ENCODE measurements at places on chromosomes 11 and 22. TPM values are rescaled to one million over a fixed set of nuclear protein-coding genes. Genes with fewer than 3 reads are reported as not detected.
A peak's percentile ranks its signal among the peaks of the same experiment; 100 is the strongest.

- no peak for DNase-seq
Measured at GRCh38 chr11:38582756-38583155, 1984.7 kb upstream of the RAG2 start.

DNA sequence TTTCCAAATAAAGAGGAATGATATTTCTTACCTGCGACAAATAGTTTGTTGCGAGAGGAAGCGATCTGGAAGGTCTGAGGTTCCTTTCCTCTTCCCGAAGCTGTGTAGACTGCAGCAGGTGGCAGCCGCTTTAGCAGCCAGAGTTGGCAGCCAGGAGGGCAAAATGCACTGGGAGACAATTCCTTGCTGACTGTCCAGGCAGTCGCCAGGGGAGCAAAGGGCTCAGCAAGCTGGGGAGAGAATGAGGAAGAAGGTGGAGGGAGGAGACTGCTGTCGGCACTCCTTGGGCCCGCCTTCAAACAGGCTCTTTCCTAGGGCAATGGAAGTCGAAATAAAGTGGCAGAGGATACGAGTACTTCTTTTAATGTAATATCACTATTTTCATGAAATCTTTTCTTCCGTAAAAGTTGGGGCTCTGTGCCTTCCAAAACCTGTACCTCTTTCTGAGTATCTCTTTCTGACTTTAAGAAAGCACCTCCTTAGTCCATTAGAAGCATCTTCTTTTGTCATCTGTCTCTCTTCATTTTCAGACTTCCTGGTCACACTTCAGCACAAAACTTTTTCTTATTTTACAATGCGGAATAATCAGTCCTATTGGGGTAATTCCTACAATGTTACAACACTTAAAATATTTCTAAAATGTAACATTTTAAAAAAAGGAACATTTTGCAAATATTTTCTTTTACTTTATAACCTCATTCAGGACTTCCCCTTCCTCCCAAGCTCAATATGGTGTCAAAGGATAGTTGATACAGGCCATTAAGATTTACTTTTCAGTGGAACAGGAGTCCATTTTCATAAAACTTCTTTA is at the start of gene IL18:
IL18 (minus strand) TSS at position 220 of the 811 bp plus-strand sequence. CDS start 9,041 bp downstream, outside the sequence.
- peak; percentile 68 for DNase-seq

The TMEM191B gene
- total RNA-seq = not detected

The NCF4 gene
- 14.7 TPM for total RNA-seq

DNA sequence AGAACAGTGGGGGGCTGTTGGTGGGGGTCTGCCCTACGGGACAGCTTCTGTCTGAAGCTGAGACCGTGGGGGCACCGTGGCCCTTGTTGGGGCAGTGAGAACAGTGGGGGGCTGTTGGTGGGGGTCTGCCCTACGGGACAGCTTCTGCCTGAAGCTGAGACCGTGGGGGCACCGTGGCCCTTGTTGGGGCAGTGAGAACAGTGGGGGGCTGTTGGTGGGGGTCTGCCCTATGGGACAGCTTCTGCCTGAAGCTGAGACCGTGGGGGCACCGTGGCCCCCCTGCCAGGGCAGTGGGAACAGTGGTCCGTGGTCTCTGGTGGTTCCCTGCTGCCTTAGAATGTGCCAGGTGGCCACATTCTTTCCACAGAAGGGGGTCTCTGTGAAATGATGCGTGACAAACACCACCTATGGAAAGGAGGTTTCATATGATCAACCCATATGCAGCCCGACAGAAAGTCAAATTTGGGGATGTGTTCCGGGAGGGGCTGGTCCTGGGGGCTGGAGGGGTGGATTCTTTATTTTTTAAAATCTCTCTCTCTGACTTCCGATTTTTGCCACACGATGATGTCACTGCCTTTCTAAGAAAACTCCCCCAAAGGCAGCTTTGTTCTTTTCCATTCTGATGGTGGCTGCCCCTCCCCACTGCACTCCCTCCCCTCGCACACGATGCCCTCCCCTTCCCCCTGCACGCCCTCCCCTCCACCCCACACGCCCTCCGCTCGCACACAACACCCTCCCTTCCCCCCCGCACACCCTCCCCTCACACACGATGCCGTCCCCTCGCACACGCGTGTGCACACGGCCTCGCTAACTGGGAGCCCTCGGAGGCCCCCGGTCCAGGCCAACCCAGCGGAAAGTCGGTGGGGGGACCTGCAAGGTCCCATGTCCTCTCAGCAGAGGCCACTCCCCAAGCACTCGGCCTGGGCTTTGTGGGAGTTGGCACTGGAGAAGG is 1186.5 kb downstream of the BRD1 start:
- DNase-seq = no peak

The DDI1 gene
- not detected for total RNA-seq

- DNase-seq = no peak
Measured at GRCh38 chr11:98194611-98195010, 826.1 kb upstream of the CNTN5 start.

The SYT9 gene
- 0.28 TPM for total RNA-seq

The DERL3 gene
- total RNA-seq = not detected

- DNase-seq = no peak
Measured at GRCh38 chr11:85558411-85558810, 68.7 kb downstream of the DLG2 start.

The TNNT3 gene
- total RNA-seq = 17.2 TPM

GRCh38 chr11:96230686-96231085 is 112.3 kb downstream of the MAML2 start:
- DNase-seq = no peak

The APOBEC3G gene
- 11.1 TPM for total RNA-seq

- no peak for DNase-seq
Measured at GRCh38 chr11:64239662-64240434, 1.0 kb upstream of the FKBP2 start.

The MS4A6E gene
- total RNA-seq = not detected

DNA sequence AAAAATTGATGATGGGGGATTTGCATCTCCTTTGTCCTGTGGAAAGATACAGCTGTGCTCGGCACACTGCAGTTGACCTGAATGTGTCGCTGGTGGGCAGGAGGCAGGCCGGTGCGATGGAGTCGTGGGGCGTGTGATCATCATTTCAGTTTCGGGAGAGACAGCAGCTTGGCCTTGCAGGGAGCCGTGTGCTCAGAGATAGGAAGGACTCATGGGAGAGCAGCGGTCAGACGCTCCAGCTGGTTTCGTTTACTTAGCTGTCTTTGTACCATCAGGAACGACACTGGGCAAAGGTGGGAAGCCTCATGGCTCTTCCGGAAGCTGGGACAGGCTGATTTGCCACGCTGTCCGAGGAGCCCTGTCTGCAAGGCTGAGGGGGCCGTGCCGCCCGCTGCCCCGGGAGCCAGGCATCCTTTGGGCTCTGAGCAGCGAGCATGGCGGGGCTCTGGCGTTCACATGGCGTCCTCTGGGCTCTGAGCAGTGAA is 32.7 kb downstream of the GRAMD4 start:
- no peak for DNase-seq

The CRYBB2 gene
- total RNA-seq = not detected

Data from sigmoid colon (tissue), 7 donors.